ENCODE measurements at places on chromosomes 4 and X.

- DNase-seq: no peak
Measured at GRCh38 chr4:173879509-173879908, 349.5 kb upstream of the HAND2 start.

DNA sequence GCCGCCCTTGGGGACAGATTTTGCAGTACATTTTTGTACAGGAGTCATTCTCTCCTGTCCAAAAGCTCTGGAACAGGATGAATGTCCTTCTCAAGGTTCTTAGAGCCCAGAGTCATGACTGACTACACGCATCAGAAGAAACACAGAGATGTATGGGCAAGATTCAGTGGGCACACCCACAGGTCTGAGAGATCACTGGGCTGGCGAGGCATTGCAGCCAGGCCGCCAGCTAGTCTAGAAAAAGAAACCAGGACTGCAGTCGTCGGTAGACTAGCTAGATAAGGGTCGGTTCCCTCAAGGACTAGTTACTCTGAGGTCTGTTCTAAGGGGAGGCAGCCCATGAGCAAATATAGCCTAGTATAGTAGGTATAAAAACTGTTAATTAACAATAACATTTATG lies 19.8 kb downstream of the GBA3 start:
- no peak for DNase-seq

GRCh38 chr4:115213716-115214115 lies 100.3 kb upstream of the NDST4 start:
- no peak for DNase-seq

DNA sequence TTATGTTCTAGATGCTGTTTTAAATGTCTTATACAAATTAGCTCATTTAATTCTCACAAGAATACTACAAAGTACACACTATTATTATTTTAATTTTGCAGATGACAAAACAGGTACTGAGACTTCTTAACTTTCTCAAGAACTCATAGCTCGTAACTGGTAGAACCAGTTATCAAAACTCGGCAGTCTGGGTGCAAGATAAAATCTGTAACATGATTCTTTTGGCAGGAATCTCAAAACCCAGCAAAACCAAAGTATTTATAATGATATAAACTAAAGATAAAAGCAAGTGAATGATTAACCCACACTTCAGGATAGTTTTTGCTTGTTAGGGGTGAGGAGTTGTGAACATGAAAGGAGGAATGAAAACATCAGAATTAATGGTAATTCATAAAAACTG lies 27.6 kb downstream of the CLNK start:
- DNase-seq: no peak

- DNase-seq: no peak
Measured at GRCh38 chr4:186932631-186933187, 209.1 kb upstream of the FAT1 start.

GRCh38 chrX:54708404-54708803 lies 89.7 kb downstream of the ITIH6 start:
- no peak for DNase-seq

DNA sequence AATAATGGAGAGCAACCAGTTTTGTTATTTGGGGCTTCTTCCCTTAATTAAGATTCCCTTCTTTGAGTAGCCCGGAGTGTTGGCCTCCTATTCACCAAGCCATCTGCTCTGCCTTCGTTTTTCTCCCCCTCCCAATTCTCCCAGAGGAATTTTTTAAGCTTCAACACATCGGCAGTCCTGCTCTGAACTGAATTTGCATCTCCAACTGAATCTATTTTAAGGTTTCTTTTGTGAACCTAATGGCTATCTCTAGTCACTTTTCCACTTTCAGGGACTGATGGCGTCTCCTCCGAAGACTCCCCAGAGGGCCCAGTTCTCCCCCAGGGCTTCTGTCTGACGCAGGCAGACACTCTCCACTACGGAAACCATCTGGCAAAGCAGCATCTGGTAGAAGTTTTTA lies 280.2 kb downstream of the ADGRA3 start:
- DNase-seq: no peak

DNA sequence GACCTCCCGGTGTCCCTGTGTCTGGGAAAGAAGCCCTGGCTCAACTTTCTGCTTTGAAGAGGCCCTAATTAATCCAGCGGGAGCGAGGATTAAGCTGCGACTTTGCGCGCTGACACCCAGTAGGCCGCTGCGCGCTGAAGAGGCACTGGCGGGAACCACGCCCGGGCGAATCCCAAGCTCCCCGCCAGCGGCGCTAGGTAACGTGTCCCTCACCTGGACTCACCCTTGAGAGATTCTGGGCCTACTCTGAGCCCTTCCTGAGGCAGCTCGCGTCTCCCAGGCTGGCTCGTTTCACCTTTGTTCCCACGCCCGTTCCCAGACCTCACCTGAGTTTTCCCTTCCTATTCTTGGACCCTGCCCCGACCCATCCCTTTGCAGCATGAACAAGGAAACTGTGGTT lies 616 bp upstream of the KLHL34 start:
- no peak for DNase-seq

GRCh38 chr4:630656-631055 lies 5.3 kb downstream of the PDE6B start:
- DNase-seq: no peak

DNA sequence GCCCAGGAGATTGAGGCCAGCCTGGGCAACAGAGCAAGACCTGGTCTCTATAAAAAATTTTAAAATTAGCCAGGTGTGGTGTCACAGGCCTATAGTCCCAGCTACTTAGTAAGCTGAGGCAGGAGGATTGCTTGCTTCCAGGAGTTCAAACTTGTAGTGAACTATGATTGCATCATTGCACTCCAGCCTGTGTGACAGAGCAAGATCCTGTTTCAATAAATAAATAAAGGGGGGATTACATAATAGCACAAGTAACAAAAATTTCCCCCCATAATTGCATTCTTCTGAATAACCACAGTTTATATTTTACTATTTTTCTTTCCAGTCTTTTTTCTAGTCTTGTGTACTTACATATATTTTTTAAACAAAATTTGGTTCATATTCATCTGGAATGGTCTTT lies 135.6 kb downstream of the CHIC2 start:
- DNase-seq: no peak

DNA sequence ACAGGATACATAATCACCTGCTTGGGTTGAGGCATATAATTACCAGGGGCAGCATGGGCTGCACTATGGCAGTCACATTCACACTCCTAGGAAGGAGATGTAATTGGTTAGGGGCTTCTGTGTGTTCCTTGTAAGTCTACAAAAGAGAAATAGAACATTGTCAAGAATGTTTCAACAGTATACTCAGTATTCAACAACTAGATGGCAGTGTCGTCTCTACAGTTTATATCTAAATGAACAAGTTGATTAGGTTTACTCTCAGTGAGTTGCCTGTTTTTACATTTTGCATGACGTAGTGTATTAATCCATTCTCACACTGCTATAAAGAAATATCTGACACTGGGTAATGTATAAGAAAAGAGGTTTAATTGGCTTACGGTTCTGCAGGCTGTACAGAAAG lies 50.5 kb upstream of the RAB33B start:
- DNase-seq: no peak

GRCh38 chr4:157763490-157763889 lies 409.3 kb downstream of the GASK1B start:
- no peak for DNase-seq

DNA sequence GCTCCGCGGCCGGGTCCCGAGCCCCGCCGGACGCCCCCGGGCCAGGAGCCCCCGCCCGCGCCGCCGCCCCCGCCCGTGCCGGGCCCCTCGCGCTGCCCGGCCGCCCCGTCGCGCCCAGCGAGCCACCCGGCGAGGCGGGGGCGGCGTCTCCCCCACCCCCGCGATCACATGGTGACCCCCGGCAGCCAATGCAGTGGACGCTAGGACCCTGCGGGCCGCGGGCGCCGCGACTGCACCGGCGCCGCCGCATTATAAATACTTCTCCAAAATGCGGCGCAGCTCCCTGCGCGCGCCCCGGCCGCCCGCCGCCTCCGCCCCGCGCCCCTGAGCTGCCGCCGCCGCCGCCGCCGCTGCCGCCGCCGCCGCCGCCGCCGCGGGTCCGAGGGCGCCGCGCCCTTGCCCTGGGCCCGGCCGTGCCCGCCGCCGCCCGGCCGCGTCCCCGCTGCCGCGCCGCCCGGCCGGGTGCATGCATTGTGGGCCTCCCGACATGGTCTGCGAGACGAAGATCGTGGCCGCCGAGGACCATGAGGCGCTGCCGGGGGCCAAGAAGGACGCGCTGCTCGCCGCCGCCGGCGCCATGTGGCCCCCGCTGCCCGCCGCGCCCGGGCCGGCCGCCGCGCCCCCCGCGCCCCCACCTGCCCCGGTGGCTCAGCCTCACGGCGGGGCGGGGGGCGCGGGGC lies at the start of gene NAT8L:
NAT8L (plus strand) TSS at position 282 of the 680 bp plus-strand sequence; CDS start at position 467, 185 bp downstream.
- DNase-seq: no peak

DNA sequence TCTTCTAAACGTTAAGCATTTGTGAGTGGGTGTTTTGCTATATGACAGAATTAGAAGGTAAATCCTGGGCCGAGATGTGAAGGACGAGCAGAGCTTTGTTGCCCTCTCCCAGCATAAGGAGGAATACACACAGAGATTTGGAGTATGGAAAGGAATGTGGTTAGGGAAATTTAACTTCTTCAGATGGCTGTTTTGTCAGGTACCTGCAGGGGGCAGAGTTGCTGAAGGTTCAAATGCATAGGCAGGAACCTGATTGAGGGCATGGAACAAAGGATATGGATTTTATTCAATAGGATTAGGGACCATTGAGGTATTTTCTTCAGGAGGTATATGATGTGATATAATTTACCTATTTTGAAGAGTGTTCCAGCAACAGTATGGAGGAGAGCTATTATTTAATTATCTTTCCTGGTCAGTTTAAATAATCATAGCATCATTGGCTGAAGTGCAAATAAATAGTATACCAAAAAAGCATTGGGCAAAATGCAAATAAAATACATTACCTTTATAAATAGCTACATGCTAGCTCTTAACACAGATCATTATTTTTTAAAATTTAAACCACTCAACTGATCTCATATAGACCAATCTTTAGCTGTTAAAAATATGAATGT lies 143.6 kb downstream of the SLIT2 start:
- DNase-seq: no peak

GRCh38 chr4:87068583-87069021 lies 133.8 kb downstream of the AFF1 start:
- no peak for DNase-seq

DNA sequence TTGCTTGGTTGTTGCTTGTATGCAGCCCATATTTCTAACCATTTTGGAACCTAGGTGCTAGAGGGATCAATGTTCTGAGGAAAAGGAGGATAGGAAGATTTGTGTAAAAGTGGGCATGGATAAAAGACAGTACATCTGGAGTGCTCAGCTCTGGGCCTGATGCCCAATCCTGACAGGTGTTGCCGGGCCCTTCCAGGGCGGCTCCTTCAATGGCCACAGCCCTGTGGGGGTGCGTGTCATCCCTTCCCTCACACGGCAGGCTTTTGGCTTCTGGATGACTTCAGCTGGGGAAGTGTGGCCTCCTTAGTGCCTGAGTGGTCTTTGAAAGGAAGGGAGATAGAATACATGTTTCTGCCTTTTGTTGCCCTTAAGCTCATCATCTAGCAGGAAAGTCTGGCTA lies 47.2 kb downstream of the NELFA start:
- no peak for DNase-seq

DNA sequence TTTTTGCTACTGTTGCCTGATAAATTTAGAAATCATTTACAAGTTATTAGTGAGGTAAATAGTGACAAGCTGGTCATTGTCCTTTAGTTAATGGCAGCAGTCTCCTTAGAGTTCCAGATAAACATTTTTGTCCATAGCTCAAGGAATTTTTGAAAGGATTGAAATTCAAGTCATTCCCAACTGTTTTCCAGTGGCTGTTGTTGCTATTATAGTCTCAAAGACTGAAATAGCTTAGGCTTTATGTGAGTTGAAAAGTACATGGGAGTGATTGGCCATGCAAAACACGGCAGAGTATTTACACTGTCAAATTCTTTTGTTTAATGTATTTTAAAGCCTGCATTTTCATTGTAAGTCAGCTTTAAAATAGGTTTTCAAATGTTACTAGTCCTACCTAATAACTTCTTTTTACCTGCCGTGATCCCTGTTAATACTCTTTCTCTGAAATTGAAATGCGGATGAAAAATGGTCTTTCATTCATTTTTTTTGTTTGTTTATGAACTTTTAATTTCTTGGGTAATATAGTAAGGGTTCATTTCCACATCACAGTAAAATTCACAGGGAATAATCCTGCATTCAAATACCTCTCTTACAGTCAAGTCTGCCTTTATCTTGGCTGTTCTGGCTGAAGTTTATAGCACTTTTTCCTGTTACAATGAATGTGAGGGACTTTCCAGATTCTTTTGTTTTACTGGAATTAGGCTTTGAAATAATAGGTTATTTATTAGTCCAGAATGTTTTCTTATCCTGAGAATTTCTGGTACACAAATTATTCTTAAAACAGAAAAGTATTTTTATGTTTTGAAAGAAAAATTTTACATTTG lies 85.1 kb downstream of the PDLIM5 start:
- DNase-seq: no peak

DNA sequence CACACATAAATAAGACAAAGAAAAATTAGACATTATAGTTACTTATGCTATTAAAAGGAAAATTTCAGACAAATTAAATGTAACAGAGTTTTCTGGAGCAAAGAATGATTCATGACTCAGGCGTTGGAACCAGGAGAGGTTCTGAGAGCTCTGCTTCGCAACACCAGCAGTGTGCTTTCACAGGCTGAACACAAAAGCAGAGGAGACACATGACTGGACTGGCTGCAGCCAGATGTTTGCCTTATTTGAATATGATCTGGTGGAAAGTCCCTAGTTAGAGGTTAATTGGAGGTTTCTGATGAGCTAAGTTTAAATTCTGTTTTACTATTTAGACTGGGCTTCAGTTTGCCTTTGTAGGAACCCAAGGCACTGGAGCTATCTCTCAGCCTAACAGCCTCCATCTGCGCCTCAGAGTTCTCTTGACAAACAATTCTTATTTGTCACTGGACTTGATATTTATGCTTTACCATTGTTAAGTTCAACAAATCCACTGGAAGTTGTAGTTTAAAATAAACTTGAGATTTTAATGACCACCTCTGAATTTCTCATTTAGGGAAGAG lies 16.2 kb downstream of the BOD1L1 start:
- DNase-seq: no peak

GRCh38 chr4:1051472-1051871 lies 40.0 kb downstream of the FGFRL1 start:
- no peak for DNase-seq

DNA sequence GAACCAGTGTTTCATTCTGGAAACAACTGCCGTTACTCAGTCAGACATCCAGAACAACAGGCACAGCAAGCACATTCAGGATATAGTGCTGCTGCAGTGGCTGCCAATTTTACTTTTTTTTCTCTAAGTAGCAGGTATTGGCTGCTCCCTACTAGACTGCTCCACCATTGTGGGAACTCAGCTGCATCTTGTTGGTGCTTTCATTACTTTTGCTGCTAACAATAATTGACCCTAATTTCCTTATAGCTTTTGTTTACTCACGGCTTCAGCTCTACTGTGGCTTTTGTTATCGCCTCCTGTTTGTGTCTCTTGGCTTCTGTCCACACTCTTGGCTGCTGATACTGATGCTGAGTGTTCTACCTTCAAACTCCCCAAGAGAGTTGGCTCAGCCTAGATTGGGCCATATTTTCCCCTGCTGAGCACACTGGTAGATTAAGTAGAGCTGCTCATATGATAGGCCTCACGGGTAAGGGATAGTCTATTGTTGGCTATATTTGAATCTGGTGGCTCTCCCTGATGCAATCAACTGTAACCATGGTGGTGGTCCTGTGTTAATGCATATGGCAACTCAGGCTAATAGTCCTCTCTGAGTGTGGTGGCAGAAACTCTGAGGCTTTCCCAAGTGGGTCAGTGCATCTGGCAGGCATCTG lies 44.5 kb upstream of the IL2 start:
- no peak for DNase-seq

- DNase-seq: no peak
Measured at GRCh38 chrX:84186603-84187532, 1.1 kb downstream of the RPS6KA6 start.

- no peak for DNase-seq
Measured at GRCh38 chrX:9443327-9443726, 21.5 kb upstream of the TBL1X start.

All from ascending aorta (tissue), 2 donors.